Left renal pelvis (tissue), 4 donors: ENCODE measurements at places on chromosomes 16 and 17. TPM values are rescaled to one million over a fixed set of nuclear protein-coding genes. Genes with fewer than 3 reads are reported as not detected.

- no peak for DNase-seq
Observed at GRCh38 chr16:1530349-1530882, 3.0 kb upstream of the TMEM204 start.

DNA sequence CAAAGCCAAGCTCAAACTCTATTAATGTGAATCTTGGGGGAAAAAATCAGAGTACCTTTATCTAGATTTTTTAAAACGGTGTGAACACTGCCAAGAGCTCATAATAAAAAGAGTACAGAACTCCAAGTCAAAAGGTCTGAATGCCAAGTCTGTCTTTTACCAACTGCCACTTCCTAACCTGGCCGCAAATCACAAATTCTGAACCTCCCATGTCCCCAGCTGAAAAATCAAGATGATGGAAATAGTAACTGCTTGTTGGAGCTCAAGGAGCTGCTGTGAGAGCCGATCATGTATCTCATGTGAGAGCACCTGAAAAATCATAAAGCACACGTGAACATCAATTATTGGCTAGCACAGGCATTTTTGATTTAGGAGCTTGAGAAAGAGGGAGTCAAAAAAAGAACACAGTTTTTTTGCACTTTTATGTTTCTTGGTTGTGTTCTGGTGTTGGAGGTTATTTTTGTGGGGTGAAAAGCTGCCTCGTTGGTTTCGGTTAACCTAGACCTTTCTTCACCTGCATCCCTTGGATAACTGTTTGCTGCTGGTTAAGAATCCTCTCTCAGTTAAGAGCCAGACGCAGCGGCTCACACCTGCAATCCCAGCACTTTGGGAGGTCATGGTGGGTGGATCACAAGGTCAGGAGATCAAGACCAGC, 50.5 kb downstream of the GAS7 start:
- no peak for DNase-seq

DNA sequence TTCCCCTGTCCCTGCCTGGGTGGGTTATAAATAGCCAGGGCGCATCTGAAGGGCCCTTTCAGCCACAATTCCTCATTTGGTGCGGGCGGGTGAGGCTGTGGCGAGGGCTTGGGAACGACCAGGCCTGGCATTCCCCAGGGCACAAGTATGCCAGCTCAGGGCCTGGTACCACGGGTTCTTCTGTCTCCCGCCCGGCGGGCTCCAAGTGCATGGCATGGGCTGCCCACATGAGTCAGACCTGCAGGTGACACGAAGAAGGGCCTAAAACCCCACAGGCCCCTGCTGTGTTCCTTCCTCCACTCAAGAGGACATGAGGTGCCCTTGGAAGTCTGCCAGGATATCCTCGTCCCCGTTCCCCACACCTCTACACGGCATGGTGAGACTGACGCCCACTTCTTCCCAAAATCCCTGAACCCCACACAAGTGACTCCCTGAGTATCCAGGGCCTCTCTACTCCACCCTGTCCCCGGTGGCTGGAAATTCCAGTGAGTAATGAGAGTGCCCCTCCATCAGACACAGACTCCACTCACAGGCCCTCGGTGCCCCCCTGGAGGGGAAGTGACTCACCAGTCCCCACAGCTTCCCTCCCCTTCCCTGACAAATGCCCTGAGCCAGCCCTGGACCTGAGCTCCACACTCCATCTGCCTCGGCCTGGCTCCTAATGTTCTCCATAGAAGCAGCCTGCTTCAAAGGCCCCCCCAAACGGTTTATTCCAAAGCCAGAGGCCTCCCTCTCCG, 68.8 kb downstream of the ABR start:
- no peak for DNase-seq

DNA sequence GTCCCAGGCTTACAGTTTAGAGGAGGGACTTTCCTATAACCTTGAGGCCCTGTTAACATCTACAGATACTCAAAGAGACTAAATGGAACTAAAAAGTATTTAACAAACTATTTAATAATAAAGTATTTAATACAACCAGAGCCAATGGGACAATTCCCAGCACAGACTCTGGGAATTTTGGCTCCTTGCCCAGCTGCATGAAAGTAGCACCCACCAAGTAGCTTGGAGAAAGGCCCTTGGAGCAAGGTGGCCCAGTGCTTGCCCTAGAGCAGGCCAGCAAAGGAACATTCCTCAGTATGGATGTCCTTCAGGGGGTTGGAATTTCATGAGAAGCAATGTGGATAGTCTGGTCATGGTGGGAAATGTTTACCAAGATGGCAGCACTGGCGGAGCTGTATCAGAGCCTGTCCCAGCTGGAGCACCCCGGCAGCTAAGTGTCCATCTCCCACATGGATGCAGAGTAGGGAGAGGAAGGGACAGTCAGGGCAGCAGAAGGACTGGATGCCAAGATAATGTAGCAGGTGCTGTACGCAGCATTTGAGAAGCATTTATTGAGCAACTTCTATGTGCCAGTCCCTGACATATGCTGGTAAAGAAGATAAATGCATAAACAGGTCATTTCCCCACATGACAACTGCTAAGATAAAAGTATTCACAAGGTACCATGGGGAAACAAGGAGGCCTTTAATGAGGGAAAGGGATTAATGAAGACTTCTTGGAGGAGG, 5.2 kb upstream of the SMARCD2 start:
- DNase-seq = no peak

ARHGAP27 gene
- polyA plus RNA-seq = 20.8 TPM

DNA sequence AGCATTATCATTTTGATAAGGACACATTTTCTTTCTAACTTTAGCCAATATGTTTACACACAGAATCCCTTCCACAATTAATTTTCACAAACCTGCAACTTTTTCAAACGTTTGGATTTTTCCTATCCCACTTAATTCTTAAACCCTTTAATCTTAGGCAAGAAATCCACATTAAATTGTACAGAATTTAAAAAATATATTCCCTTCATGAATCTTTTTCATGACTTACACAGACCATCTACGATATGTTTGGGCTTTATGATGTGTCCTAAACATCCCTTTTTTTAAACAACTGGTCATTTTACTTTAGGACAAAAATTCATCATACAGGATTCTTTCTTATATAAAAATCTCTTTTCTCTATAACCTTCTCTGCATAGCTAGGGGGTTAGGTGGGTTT, 241.5 kb upstream of the CNTNAP4 start:
- DNase-seq = no peak

GRCh38 chr17:42608305-42609181, 631 bp downstream of the RETREG3 start:
- no peak for DNase-seq

TM4SF5 gene
- 0.73 TPM for polyA plus RNA-seq

CD300LB gene
- 0.15 TPM for polyA plus RNA-seq

- DNase-seq = no peak
Observed at GRCh38 chr16:26885674-26886073, 181.1 kb upstream of the C16orf82 start.

RBFOX1 gene
- 3.5 TPM for polyA plus RNA-seq

DNA sequence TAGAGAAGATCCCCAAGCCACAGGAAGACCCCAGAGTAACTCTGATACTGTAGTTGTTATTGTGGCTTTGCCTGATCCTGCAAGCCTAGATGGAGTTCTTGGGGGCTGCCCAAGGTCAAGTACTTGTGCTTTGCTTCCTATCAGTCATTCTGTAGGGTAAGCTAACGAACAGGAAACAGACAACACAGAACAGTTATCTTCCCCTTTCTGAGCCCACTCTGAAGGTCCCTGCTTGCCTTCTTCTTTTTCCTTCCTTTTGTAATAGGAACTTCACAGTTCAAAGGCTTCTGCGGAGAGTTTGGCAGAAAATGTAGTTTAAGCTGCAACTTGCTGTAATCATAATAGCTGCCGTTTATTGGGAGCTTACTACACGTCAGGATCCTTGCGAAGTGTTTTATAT, 494.1 kb upstream of the ERCC4 start:
- DNase-seq = no peak

- DNase-seq = no peak
Observed at GRCh38 chr16:82917886-82918595, 291.3 kb downstream of the CDH13 start.

GRCh38 chr16:72537664-72538063, 365.7 kb upstream of the PMFBP1 start:
- DNase-seq = no peak

GRCh38 chr16:65318138-65318537, 196.3 kb upstream of the CDH11 start:
- no peak for DNase-seq

CES4A gene
- 13.2 TPM for polyA plus RNA-seq
